ENCODE measurements at places on chromosomes 13 and 19.
A peak's percentile ranks its signal among the peaks of the same experiment; 100 is the strongest.

DNA sequence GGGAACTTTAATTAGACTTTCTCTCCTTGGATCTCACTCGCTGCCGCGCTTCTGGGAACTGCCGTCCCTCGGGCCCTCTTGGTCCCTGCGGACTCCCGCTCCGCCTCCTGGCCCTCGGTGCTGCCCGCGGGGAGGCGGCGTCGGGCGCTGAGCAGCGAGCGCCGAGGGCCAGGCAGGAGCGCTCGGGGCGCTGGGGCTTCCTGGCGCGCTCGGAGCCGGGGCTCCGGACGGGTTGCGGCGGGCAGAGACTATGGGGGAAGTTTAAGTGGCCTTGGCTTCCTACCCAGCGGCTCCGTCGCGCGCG, 704 bp downstream of the CHST8 start:
- H3K36me3 ChIP-seq: no peaks in the 10 kb centered on the region
- DNase-seq: no peak
- no peaks in the 10 kb centered on the region for H3K27me3 ChIP-seq

GRCh38 chr19:19433666-19434213, 28.3 kb downstream of the GATAD2A start:
- H3K4me3 ChIP-seq: no peak overlapping the region
- peaks cover 54% of the 10 kb centered on the region for H3K4me1 ChIP-seq
- no peaks in the 10 kb centered on the region for H3K27me3 ChIP-seq
- H3K36me3 ChIP-seq: no peaks in the 10 kb centered on the region

GRCh38 chr19:45079911-45080370, 881 bp downstream of the GEMIN7 start:
- peak overlapping the region; percentile 77 for H3K4me3 ChIP-seq
- H3K4me1 ChIP-seq: peaks cover 45% of the 10 kb centered on the region
- H3K27ac ChIP-seq: peak overlapping the region; percentile 58
- H3K36me3 ChIP-seq: no peaks in the 10 kb centered on the region

- H3K27me3 ChIP-seq: no peaks in the 10 kb centered on the region
- H3K36me3 ChIP-seq: no peaks in the 10 kb centered on the region
- DNase-seq: no peak
- no peak overlapping the region for H3K27ac ChIP-seq
- no peak overlapping the region for H3K4me3 ChIP-seq
Observed at GRCh38 chr19:9799162-9799561, 19.7 kb downstream of the FBXL12 start.

DNA sequence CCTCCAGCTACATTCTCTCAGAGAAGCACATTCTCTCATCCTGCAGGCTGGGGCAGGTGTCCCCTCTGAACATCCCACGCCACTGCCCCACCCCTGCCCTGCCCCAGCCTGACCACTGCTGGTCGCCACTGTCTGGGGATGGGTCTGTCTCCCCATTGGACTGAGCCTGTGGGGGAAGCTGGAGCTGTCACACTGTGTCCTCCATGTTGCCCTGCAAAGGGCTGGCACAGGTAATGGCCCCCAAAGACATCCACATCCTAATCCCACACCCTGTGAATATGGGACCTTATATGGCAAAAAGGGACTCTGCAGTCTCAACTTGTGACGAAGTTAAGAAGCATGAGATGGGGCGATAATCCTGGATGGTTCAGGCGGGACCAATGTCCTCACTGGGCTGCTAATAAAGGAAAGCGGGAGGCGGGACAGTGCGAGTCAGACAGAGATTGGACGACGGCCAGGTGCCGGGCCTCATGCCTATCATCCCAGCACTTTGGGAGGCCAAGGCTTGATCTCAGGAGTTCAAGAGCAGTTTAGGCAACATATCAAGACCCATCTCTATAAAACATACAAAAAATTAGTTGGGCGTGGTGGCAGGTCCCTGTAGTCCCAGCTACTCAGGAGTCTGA, 9.1 kb downstream of the AP2S1 start:
- peak overlapping the region; percentile 70 for H3K27ac ChIP-seq
- peaks cover 16% of the 10 kb centered on the region for H3K4me1 ChIP-seq
- H3K27me3 ChIP-seq: no peaks in the 10 kb centered on the region
- no peak for DNase-seq
- no peak overlapping the region for H3K4me3 ChIP-seq

Measured in vagina (tissue), 2 donors.